ENCODE measurements at places on chromosomes 7 and 10.

- no peak for DNase-seq
Measured at GRCh38 chr10:79393221-79393923, 46.1 kb downstream of the PPIF start.

DNA sequence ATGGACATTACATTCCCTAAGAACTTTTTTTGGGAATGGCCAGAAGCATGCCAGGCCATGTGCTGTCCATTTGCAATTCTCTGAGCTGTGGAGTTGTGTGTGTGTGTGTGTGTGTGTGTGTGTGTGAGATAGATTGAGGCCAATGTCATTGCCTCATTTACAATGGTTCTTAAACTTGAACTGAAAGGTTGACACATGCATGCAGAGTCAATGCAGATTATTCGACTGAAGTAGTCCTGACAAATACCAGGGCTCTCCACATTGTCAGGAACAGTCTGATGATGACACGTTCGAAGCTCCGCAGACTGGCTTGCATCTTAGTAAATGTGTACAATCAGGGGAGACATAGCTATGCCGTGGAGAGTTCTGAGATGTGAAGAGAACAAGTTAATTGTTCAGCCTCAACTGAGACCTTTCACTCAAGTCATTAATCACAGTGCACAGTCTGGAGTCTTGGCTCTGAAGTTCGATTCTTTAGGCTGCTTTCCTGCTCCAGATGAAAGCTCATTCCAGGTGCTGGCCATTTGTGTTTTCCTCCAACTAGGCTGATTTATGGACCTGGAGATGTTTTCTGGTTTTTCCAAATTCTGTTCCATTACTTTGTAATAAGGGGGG is 921.9 kb downstream of the LRMDA start:
- no peak for DNase-seq

- DNase-seq = no peak
Measured at GRCh38 chr7:56097700-56098099, 4.9 kb upstream of the PHKG1 start.

DNA sequence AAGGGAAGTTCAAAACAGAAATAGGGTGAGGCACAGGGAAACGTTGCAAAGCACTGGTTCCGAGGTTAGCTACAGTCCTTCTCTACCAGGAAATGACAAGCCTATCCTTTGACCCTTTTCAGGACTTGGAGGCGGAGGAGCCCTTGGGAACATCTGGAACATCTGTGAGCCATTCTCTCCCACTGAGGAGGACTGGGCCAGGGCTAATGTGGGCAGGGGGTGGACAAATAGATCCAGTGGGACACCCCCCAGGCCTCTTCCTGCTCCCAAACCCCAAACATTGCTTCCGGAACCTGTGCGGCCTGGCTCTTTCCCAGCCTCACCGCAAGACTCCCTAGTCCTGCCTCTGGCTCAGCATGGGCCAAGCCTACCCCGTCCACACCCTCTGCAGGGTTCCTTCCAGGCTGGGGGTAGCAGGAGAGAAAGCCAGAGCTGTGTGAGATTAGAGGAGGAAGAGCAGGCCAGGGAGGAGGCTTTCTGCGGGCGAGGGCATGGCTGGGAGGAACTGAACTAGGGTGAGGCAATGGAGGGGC is 36.5 kb downstream of the GHRHR start:
- no peak for DNase-seq

DNA sequence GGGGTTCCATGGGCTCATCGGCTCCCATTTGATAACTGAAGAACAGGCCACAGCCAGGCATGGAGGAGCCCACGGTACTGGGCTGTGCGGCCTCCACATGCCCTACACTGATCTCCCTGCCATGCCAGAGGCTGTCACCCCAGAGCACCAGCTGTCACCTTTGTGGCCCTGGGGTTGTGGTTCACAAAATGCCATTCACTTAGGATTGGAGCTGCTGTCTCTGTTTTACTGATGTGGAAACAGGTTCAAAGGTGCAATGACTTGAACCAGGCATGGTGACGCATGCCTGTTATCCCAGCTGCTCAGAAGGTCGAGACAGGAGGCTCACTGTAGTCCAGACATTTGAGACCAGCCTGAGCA is 4.3 kb upstream of the UPK3B start:
- peak; percentile 4 for DNase-seq

GRCh38 chr7:28922624-28923331 is 35.4 kb downstream of the TRIL start:
- DNase-seq = peak; percentile 93

DNA sequence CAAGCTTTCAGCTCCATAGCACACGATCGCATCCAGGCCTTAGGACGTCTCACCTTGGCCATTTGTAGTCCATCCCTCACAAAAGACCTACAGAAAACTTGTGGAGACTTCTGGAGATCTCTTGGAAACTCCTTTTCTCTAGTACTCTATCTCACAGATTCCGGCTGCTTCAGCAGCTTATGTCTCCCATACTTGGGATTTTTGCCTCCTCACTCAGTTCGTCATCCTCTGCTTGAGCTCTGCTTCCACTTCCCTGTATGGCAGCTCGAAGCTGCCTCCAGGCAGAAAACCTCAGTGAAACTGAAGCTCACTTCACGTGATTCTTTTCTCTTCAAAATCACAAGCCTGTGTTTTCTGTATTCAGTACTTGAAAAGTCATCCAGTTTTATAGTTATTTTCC is 178.7 kb upstream of the GDF10 start:
- no peak for DNase-seq

- no peak for DNase-seq
Measured at GRCh38 chr7:123043642-123044041, 48.1 kb upstream of the TAS2R16 start.

- no peak for DNase-seq
Measured at GRCh38 chr10:43278216-43278615, 11.4 kb upstream of the RASGEF1A start.

- no peak for DNase-seq
Measured at GRCh38 chr7:128069373-128070364, 38.4 kb upstream of the LRRC4 start.

GRCh38 chr7:43195768-43196167 is 83.3 kb downstream of the HECW1 start:
- DNase-seq = no peak

DNA sequence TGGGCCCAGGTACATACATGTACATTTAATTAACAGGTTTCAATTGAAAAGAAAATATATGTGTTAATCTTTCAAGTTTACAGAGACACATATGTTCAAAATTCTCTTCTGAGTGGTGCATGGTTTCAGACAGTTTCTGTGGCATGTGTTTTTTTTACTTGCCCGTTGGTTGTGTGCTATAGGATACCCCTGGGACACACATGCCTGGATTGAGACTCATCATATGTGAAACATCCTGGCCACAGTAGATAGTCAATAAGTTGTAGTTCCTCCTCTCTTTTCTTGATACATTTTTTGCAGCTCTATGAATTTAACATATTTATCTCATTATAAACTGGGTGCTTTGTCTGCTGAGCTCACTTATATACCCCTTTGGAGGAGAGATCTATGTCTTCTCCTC is 207.8 kb upstream of the CTBP2 start:
- no peak for DNase-seq

DNA sequence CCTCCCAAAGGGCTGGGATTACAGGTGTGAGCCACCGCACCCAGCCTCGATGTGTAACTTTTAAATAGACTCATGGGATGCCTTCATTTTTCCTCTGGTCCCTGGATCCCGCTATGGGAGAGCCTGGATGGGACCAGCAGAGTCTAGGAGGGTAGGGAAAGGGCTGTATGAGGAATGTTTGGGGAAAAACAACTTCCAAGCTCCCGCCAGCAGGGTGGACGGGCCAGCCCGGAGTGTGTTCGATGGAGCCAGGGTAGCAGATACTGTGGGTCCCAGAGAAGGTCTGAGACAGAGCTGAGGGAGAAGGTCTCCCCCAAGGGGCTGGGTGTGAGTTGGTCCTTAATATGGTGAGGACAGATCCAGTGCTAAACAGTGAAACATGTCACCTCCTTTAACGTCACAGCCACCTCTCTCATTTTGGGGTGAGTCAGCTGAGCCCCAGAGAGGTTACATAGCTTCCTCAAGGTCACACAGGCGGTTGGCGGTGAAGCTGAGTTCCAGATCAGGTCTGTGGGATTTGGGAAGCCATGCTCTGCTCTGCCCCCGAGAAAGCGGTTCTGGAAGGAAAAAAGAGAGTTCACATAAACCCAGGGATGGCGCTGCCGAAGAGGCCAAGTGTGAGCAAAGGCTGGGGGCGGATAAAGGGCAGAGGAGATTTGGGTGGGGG is 66.4 kb downstream of the MYL10 start:
- no peak for DNase-seq

DNA sequence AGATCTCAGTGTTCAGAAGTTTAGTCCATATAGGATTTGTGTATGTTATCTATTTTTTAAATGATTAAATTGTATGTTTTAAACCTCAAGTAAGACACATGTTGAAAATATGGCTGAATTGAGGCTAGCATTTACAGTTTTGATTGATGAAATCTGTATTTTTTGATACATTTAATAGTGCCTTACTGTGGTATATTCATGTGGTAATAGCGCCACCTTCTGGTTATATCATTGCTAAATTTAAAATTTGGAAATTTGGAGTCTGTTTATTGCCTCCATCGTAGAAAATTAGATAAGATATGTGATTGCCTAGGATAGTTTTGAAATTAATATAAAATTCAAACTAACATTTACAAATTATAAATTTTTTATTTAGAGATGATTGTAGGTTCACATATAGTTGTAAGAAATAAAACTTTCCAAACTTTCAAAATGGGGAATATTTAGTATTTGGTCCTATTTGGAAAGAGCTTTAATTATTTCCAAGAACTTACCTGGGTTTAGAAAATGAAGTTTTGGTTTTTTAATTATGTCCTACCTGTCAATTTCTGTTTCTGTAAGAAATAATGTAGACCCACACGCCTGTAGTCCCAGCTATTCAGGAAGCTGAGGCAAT is 19.1 kb upstream of the ARMS2 start:
- peak; percentile 66 for DNase-seq

GRCh38 chr7:44636041-44636584 is 29.7 kb downstream of the OGDH start:
- DNase-seq = peak; percentile 46

- no peak for DNase-seq
Measured at GRCh38 chr10:4503076-4503475, 322.9 kb upstream of the AKR1E2 start.

DNA sequence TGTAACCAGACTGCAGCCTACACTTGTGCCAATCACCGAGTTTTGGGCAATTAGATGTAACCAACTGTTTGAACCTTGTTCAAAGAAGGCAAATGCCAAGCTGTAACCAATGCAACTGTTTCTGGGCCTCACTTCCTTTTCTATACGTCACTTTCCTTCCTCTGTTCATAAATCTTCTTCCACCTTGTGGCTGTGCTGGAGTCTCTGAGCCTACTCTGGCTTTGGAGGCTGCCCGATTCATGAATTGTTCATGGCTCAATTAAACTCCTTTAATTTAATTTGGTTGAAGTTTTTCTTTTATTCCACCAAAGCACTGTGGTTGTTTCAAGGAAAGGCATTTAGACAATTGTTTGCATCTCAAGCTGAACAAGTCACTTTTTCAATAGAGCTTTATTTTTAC is 43.5 kb upstream of the UCN3 start:
- DNase-seq = no peak

GRCh38 chr10:56319386-56319785 is 41.7 kb downstream of the ZWINT start:
- no peak for DNase-seq

- DNase-seq = no peak
Measured at GRCh38 chr7:133570321-133570720, 317.4 kb downstream of the EXOC4 start.

GRCh38 chr7:46386428-46387399 is 465.6 kb upstream of the IGFBP3 start:
- no peak for DNase-seq

GRCh38 chr10:14779001-14779651 is 4.4 kb upstream of the FAM107B start:
- DNase-seq = peak; percentile 35

- DNase-seq = no peak
Measured at GRCh38 chr10:68180490-68180889, 51.4 kb downstream of the ATOH7 start.

DNA sequence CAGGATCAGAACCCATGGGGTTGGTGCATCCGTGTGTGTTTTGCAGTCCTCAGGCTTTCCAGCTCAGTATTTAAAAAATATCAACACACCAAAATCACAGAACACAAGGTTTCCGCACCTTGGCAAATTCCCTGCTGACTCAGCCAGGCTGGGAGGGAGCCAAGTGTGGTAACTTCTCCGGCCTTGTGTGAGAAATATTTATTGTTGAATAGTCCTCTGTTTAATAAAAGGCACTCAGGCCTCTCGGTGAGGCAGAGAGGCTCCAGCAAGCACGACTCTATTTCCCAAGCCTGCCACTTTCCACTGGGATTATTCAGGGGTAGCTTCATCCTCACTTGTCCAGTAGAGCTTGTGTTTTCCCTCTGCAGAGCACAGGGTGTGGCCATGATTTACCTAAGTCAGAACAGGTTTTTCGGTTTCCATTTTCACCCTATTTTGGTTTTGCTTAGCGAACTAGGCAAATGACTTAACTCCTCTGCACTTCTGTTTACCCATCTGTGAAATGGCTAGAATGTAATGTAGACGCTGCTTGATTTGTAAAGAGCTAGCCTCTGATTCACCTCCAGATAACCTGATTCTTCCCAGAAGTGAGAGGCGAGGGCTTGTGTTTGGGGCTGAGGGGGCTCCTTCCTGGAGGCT is 13.0 kb upstream of the CHST15 start:
- peak; percentile 42 for DNase-seq

DNA sequence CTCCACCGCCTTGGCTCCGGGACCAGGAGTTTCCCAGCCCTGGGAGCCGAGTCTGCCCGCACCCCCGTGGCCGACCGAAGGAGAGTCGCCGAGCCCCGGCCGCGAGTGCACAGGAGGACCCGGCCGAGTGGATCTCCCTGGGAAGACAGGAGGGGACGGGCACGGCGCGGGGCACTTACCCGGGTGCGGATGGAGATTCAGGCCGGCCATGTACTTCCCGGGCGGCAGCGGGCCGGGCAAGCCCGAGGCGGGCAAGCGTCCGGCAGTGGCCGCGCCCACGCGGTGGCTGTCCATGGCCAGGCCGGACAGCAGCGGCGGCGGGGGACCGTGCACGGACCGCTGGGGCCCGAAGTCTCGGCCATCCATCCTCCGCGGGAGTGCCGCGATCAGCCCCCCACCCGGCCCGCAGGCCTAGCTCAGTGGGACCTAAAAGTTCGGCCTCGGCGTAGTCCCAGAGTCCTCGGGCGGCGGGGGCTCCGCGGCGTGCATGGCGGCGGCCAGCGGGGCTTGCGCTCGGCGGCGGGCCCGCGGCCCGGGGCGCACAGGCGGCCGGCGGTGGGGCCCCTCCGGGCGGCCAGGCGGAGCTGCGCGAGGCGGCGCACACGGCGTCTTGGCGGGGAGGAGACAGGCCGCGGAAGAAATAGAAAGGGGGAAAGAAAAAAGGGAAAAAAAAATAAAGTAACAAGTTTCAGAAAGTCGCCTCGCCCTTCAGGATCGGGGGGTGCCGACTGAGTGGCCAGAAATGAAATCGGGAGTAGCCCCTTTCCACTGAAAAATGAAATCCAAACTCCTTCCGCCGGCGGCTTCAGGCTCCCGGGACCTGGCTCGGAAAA is 2.5 kb downstream of the TNRC18 start:
- no peak for DNase-seq

GRCh38 chr10:114084215-114084614 is 40.5 kb downstream of the ADRB1 start:
- no peak for DNase-seq
